ENCODE measurements at places on chromosomes 7 and 10.

DNA sequence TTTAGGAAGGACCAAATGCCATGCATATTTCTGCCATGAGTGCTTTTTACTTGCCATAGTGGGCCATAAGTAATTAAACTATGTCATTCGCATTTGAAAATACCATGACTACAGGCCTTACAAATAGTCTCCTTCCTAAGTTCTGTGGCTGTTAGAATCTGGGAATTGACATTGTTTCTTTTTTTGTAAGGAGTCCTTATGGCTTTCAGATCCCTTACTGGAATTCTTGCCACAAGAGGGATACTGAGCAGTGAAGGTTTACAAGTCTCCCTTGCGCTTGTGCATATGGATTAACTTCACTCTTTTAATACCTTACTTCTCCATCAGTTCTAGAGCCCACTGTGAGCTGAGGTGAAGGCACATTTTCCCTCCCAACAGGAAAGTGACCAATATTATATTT lies 166.0 kb downstream of the NRG3 start:
- DNase-seq: no peak

GRCh38 chr10:36468620-36469019 lies 656.8 kb upstream of the ANKRD30A start:
- no peak for DNase-seq

- DNase-seq: no peak
Observed at GRCh38 chr10:89327803-89328441, at the start of gene IFIT3. Gene IFIT3, plus strand, starts transcription at chr10:89327997. Its CDS starts 77 bp downstream, at chr10:89328074.

- DNase-seq: no peak
Observed at GRCh38 chr10:27893358-27893954, 105.4 kb downstream of the ODAD2 start.

GRCh38 chr10:127907411-127908105 lies 655 bp downstream of the PTPRE start:
- DNase-seq: no peak

- DNase-seq: no peak
Observed at GRCh38 chr7:24742506-24743162, 14.6 kb downstream of the GSDME start.

DNA sequence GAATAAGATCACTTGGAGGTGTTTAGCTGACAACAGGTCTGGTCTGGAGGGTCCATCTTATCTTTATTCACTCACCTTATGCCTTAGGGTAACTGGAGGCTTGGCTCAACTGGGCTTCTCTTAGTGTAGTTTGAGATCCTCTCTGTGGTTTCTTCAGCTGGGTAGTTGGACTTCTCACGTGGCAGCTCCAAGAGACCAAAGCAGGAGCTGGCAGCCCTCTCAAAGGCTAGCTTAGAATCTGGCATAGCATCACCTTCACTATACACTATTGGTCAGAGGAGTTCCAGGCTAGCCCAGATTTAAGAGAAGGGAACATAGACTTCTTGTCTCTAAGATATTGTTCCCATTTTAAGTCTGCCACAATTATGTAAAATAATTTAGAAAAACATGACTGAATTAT lies 16.4 kb downstream of the ADK start:
- DNase-seq: no peak

- no peak for DNase-seq
Observed at GRCh38 chr10:1204434-1205326, 148.5 kb downstream of the WDR37 start.

DNA sequence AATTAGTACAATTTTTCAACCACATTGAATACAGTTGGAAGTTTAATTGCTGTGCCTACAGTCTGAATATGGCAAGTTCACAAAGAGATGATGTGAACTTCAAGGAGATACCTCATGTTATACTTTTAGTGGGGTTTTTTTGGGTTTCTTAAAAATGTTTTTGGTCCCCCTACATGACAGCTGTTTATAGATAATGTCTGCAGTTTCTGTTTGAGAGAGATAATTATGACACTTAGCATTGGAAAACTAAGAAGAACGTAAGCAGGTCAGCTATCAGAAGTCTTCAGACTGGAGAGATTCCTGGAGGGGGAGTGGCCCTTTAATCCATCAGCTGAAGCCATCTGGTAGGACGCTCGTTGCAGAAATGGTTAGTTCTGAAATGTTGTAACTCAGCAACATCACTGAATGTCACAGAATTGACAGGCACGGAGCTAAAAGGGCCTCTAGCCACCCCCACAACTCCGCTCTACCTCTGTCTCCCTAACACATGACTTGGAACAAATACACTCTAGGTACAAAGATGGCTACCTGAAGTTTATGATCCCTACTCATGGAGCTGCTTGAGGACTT lies 29.0 kb downstream of the TIMM23 start:
- no peak for DNase-seq
